ENCODE measurements at places on chromosomes 6 and 20.

DNA sequence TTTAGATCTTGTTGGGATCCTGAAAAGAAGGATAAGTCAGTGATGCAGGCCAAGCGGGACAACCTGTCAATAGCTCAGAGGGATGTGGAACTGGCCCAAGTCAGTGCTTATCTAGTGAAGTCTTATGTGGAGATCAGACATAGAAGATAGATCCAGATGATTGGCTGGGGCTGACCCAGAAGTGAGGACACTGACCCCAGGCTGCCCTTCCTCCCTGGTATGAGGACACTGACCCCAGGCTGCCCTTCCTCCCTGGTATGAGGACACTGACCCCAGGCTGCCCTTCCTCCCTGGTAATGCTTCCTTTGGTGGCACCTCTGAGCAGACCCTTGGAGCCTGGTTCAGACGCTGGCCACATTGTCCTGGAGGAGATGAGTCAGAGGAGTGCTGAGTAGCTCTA, 159.7 kb downstream of the PHACTR3 start:
- H3K27ac ChIP-seq, result no peak overlapping the region
- DNase-seq, result no peak
- peaks cover 1% of the 10 kb centered on the region for H3K36me3 ChIP-seq
- peaks cover 13% of the 10 kb centered on the region for H3K27me3 ChIP-seq
- no peak overlapping the region for H3K4me3 ChIP-seq

GRCh38 chr6:137647762-137648447, 153.7 kb upstream of the OLIG3 start:
- peaks cover 23% of the 10 kb centered on the region for H3K27me3 ChIP-seq
- no peak overlapping the region for H3K4me3 ChIP-seq
- no peak overlapping the region for H3K27ac ChIP-seq
- H3K36me3 ChIP-seq, result no peaks in the 10 kb centered on the region
- no peaks in the 10 kb centered on the region for H3K4me1 ChIP-seq
- no peak for DNase-seq

DNA sequence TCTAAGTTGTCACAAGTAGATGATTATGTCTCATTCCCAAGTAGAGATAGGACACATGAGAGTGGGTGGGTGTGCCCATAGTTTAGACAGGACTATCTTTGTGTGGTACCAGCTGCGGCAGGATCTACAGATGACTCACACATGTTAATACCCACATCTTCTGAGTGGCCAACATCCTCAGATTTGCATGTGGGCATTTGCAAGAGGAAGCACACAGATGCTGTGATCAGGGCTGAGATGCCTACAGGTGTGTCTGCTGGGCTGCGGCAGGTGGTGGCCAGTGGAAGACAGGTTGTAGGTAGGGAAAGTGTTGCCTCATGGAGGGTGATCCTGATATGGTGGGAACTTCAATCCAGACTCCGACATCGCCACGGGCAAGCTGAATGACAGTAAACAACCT, 50.8 kb downstream of the UTRN start:
- peaks cover 66% of the 10 kb centered on the region for H3K4me1 ChIP-seq
- H3K36me3 ChIP-seq, result peaks cover 11% of the 10 kb centered on the region
- no peak for DNase-seq
- H3K4me3 ChIP-seq, result peak overlapping the region; percentile 74

DNA sequence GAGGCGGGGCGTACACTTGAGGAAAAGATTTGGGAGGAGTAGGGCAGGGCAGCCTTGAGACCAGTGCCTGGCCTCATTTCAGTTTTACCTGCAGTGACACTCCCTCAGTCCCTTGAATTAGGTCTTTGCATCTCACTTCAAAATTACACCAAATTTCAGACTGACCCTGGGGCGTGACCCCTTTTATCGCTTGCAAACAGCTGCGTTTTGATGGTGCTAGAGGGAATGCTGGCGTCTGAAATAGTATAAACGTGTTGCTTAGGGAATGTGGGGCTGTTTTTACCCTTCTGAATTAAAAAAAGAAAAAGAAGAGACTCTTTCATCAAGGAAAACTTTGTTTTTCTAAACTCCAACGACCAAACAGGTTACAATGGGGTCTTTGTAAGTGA, 21.0 kb downstream of the COL9A1 start:
- peaks cover 76% of the 10 kb centered on the region for H3K27me3 ChIP-seq
- H3K27ac ChIP-seq, result no peak overlapping the region

- no peaks in the 10 kb centered on the region for H3K27me3 ChIP-seq
- H3K36me3 ChIP-seq, result peaks cover 3% of the 10 kb centered on the region
- H3K4me1 ChIP-seq, result peaks cover 59% of the 10 kb centered on the region
- no peak overlapping the region for H3K4me3 ChIP-seq
Measured at GRCh38 chr20:24934101-24934661, 14.9 kb upstream of the CST7 start.

DNA sequence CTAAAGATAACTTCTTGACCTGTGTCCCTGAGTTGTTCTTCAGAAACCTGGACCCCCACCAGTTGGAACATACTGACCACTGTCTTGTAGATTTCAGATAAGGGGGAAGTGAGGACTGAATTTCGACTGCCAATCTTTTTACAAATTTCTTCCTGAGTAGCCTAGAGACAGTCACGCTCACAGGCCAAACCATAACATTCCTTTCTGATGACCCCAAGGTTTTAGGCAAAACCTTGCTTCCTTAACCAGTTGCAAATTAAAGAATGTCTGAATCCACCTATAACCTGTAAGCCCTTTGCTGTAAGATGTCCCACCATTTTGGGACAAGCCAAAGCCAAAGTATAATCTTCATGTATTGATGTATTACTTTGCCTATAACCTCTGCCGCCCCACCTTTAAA, 306.9 kb downstream of the LRFN2 start:
- H3K4me1 ChIP-seq, result no peaks in the 10 kb centered on the region
- no peak for DNase-seq
- H3K4me3 ChIP-seq, result no peak overlapping the region
- H3K27me3 ChIP-seq, result peaks cover 20% of the 10 kb centered on the region
- H3K36me3 ChIP-seq, result no peaks in the 10 kb centered on the region

DNA sequence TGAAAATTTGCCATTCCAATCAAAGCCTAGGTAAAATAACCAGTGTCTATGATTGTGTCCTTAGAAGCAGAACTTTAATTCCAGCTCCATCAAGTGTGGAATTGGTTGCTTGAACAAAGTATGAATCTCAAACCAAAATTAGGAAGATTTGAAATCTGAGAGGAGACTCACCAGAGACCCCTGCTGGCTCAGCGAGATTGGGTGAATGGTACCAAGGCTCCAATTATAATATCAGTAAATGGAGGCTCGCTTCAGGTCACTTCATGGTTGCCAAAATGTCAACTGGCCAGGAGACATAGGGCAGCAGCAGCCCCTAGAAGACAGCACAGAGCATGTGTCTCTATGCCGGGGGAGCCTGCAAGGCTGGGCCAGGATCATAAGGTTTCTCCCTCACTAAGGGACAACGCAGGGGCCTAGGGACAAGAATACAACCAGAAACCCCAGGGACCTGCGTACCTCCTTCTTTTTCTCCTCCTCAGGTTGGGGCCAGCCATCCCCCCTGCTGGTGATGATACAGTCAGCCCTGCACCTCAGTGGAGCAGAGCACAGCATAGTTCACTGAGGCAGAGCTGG, 14.0 kb downstream of the RBL1 start:
- DNase-seq, result peak; percentile 21
- H3K4me1 ChIP-seq, result peaks cover 23% of the 10 kb centered on the region
- no peaks in the 10 kb centered on the region for H3K27me3 ChIP-seq

- peak overlapping the region; percentile 52 for H3K27ac ChIP-seq
- no peaks in the 10 kb centered on the region for H3K27me3 ChIP-seq
- peaks cover 63% of the 10 kb centered on the region for H3K36me3 ChIP-seq
- H3K4me3 ChIP-seq, result no peak overlapping the region
Measured at GRCh38 chr6:36493319-36493718, 50.5 kb downstream of the KCTD20 start.

DNA sequence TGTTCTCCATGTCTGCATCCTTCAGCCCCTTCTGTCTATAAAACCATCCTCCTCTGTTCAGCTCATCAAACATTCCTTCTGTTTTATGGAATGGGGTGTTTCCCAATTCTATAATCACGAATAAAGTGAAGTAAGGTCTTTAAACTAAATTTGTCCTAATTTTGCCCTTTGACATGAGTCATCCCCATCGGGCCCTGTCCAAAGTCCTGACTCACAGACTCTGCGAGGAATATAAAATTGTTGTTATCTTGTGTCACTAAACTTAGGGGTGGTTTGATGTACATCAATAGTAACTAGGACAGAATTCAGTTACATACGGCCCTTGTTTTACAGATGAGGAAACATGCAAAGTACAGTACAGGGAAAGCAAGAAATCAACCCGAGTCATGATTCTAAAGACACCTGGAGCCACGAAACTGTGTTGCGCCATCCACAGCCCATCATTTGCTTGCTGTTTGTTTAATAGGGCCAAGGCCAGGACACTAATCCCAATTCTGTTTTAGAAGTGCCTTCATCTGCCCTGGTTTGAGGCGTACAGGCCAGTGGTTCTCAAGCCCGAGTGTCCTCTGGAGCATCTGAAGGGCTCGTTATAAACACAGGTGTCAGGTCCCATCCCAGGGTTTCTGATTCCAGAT, 2.8 kb downstream of the ACSS1 start:
- no peaks in the 10 kb centered on the region for H3K27me3 ChIP-seq
- H3K4me3 ChIP-seq, result no peak overlapping the region
- peaks cover 58% of the 10 kb centered on the region for H3K4me1 ChIP-seq
- peak overlapping the region; percentile 53 for H3K27ac ChIP-seq

DNA sequence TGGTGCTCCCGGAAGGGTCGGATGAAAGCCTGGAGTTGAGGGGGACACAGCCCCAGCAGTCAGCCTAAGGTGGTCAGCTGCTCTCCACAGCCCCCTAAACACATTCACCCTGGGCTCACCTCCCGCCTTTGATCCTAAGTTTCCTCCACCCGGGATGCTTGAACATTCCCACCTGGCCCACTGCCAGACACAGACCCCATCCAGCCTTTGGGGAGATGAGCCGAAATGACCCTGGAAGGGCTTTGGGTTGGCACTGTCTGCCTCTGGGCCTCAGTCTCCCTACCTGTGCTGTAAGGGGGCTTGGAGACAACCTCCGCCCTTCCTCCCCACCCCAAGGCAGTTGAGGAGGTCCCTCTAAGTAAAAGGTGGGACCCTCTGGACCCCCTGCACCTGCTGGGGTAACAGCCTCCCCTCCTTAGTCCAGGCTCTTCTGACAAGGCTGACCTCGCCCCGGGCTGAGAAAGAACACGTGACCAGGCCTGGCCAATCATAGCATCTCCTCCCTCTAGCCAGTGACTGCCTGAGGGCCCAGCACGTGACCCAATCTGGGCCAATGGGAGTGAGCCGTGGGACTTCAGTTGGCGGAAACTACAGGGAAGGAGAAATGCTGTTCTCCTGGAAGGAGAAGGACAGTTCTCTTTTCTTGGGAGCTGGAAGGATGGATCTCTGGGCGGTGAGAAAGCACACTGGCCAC, 16.9 kb upstream of the UBE2V1 start:
- peaks cover 6% of the 10 kb centered on the region for H3K4me1 ChIP-seq
- H3K4me3 ChIP-seq, result no peak overlapping the region
- DNase-seq, result no peak
- no peak overlapping the region for H3K27ac ChIP-seq
- H3K27me3 ChIP-seq, result no peaks in the 10 kb centered on the region

GRCh38 chr6:130913120-130913519, 85.9 kb downstream of the SMLR1 start:
- no peak overlapping the region for H3K27ac ChIP-seq
- no peaks in the 10 kb centered on the region for H3K4me1 ChIP-seq
- DNase-seq, result no peak
- no peaks in the 10 kb centered on the region for H3K36me3 ChIP-seq
- no peaks in the 10 kb centered on the region for H3K27me3 ChIP-seq

DNA sequence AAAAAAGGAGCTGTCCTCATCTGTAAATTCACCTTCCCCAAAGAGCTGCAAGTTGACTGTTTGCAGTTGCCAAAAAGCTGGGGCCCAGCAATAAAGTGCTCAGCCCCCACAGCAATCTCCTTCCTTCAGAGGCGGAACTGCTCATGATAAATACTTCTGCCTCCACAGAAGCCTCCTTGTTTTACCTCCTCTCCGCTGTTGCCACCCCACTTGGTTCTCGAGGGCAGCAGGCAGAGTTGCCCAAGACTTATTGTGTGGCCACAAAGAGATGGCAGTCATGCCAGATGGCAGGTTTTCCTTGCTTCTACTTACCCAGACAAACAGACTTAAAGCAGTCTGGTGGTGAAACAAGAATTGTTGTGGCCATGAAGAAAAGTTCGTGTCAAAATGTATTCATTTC, 66.3 kb downstream of the SLX4IP start:
- no peak for DNase-seq
- H3K27ac ChIP-seq, result peak overlapping the region; percentile 63
- no peaks in the 10 kb centered on the region for H3K27me3 ChIP-seq

GRCh38 chr6:148085631-148086331, 256.9 kb upstream of the SASH1 start:
- H3K4me3 ChIP-seq, result no peak overlapping the region
- DNase-seq, result no peak
- no peaks in the 10 kb centered on the region for H3K4me1 ChIP-seq
- no peaks in the 10 kb centered on the region for H3K36me3 ChIP-seq

DNA sequence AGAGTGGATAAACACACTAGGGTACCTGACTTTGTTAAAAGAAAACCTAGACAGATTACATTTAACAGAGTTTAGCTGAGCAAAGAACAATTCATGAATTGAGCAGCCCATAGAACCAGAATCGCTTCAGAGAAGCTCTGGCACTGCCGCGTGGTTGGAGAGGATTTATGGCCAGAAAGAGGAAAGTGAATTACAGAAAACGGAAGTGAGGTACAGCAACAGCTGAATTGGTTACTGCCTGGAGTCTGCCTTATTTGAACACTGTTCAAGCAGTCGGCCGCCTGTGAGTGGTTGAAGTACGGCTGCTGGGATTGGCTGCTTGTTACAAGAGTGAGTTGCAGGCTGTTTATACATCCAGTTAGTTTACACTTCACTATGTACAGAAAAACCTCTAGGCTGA, 253.8 kb upstream of the CDYL start:
- peaks cover 59% of the 10 kb centered on the region for H3K27me3 ChIP-seq
- no peaks in the 10 kb centered on the region for H3K36me3 ChIP-seq
- no peaks in the 10 kb centered on the region for H3K4me1 ChIP-seq
- H3K4me3 ChIP-seq, result no peak overlapping the region
- no peak for DNase-seq
- no peak overlapping the region for H3K27ac ChIP-seq

DNA sequence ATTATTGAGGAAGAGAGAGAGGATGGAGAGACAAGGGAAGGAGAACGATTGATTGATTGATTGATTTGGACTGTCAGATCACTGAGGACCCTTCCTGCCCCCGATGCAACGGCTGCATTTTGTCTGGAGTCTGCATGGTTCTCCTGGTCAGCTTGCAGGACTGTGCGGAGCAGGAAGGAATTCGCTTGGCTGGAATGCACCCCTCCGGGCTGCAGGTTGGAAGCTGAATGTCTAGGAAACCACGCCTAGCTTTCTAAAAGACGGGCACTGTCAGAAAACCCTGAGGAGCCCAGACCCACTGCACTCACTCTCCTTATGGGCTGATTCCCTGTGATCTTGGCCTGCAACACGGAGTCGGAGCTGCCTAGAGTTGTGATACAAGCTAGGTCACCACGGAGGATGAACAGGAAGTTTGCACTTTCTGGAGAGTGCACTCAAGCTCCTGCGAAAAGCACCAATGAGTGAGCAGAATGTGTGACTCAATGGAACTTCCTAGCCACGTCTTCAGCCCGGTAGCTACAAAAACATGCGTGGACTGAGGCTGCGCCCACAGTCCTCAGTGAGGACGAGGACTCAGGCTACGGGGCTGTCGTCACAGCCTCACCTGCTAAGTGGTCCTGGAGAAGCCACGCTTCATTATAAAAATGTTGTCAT, 14.4 kb downstream of the DACT2 start:
- no peak for DNase-seq
- H3K4me1 ChIP-seq, result no peaks in the 10 kb centered on the region
- H3K27me3 ChIP-seq, result peaks cover 30% of the 10 kb centered on the region
- no peaks in the 10 kb centered on the region for H3K36me3 ChIP-seq
- no peak overlapping the region for H3K4me3 ChIP-seq

GRCh38 chr6:100664274-100665040, 199.7 kb upstream of the SIM1 start:
- peaks cover 12% of the 10 kb centered on the region for H3K4me1 ChIP-seq
- H3K36me3 ChIP-seq, result peaks cover 4% of the 10 kb centered on the region
- no peak overlapping the region for H3K4me3 ChIP-seq
- DNase-seq, result no peak
- peak overlapping the region; percentile 15 for H3K27ac ChIP-seq
- H3K27me3 ChIP-seq, result no peaks in the 10 kb centered on the region

All from central memory CD8-positive, alpha-beta T cell (primary cell).